Stimulated activated CD8-positive, alpha-beta memory T cell treated with anti-CD3 and anti-CD28 coated beads, Interleukin-7, amount 100 ng/mL, for 1 hour (primary cell): ENCODE measurements at places on chromosomes 6 and 20.

DNA sequence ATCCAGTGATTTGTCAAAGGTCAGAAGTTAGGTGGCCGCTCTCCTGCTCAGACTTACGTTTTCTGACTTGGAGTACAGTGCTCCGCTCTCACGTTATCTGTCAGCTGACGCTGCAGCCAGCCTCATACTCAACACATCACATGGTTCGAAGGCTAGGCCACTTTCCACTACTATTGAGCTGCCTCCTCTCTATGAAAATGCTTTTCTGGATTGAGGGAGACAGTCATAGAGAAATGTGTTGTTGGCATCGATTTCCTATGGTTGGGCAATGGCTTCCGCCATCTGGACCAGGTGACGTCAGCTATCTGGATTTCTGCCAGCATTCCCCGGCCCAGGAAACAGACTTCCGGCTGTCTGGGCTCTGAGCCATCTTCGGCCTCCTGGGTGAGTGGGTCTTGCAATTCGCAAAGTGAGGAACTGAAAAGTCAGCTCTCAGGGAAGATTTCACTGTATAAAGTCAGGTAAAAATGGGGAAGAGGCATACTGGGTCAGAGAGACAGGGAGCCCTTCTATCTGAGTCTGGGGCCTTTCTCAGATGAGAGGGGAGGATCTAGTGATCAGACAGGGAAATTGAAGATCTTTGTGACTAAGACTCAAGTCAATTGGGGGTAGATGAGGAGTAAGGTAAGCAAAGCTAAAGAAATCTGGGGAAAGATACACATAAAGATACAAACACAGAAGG lies 37.5 kb upstream of the IER3 start:
- DNase-seq: no peak

DNA sequence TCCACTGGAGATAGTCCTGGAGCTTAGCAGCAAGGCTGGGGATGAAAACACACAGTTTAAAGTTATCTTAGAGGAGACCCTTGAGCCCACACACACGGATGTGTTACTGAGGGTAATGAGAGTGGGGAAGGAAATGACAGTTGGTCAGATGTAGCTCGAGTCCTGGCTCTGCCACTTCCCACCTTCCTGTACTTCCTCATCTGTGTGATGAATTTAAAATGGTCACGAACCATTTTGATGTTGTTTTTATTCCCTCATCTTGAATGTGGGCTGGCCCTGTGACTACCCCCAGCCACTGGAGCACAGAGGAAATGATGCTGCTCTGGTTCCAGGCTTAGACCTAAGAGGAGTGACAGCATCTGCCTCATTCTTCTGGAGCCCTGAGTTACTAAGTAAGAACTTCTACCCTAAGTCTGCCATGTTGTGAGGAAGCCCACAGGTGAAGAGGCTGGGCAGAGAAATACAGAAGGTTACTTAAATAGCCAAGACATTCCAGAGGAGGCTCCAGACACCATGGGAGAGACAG lies 141.2 kb downstream of the NRN1 start:
- no peak for DNase-seq

- no peak for DNase-seq
Measured at GRCh38 chr6:137001977-137002302, 42.8 kb downstream of the IL20RA start.

DNA sequence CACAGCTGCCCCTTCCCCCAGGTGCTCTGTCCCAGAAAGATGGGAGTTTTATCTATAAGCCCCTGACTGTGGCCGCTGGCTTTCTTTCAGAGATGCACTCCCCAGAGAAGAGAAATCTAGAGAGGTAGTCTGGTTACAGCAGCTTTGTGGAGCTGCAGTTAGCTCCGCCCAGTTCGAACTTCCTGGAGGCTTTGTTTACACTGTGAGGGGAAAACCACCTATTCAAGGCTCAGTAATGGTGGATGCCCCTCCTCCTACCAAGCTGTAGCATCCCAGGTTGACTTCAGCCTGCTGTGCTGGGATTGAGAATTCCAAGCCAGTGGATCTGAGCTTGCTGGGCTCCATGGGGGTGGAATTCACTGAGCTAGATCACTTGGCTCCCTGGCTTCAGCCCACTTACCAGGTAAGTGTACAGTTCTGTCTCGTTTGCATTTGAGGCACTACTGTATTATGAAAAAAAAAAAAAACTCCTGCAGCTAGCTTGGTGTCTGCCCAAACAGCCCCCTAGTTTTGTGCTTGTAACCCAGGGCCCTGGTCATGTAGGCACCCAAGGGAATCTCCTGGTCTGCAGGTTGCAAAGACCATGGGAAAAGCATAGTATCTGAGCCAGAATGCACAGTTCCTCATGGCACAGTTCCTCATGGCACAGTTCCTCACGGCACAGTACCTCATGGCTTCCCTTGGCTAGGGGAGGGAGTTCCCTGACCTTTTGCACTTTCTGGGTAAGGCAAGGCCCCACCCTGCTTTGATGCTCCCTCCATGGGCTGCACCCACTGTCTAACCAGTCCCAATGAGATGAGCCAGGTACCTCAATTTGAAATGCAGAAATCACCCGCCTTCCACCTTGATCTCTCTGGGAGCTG lies 275.0 kb downstream of the CENPW start:
- DNase-seq: no peak

GRCh38 chr6:137927777-137928218 lies 60.7 kb downstream of the TNFAIP3 start:
- DNase-seq: peak; percentile 45

- DNase-seq: no peak
Measured at GRCh38 chr6:44034391-44034861, 92.8 kb downstream of the MRPL14 start.

- no peak for DNase-seq
Measured at GRCh38 chr6:155882527-155883333, 427.1 kb upstream of the NOX3 start.

DNA sequence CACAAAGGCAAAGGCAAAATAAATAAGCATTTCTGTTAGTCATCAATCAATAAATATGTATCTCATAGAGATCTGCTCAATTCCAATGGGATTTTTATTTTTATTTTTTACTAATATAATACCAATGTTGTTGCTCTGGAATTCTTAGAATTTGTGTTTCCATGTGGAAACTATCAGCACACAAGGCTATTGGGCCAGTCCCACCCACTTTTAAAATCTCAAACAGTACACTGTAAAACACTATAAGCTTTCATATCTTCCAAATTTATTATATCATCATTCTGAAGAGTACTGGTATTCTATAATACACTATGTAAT lies 563.8 kb upstream of the MARCKS start:
- no peak for DNase-seq

GRCh38 chr6:28651161-28651560 lies 125.5 kb downstream of the GPX5 start:
- no peak for DNase-seq

- DNase-seq: no peak
Measured at GRCh38 chr20:1669304-1669703, 11.7 kb upstream of the SIRPG start.

DNA sequence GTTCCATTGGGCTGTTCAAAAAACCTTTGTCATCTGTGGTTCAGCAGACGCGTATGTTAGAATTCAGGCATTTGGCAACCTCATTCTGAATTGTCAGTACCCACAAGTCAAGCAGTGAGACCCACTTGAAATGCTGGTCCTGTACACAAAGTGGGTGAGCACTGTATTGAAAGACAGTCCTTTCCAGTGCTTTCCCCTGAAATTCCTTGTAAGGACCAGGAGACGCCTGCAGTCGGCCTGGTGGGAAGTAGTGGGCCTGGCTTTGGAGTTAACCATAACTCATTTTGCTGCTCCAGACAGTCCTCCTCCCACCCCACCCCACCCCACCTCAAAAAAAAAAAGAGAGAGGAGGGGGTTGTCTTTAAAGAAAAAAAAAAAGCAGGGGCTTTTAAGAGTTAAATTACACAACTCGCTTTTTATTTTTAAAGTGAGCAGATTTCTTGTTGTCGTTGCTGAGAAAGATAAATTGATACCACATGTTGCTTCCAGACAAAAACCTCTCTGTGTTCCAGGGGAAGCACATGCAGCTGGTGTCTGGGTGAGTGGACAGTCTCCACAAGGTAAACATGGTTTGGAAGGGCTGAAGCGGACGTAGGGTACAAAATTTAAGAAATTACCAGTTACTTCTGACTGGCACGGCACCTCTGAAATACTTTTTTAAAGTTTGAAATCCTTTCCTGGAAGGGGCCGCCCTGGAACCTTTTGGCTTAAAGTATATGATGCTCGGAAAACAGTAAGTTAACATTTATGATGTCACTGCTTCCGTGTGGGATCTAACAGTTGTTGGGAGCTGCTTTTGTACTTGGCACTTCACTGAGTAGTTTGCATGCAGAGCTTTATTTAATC lies 95.3 kb downstream of the FOXO3 start:
- DNase-seq: no peak

- no peak for DNase-seq
Measured at GRCh38 chr6:160420969-160421556, 72.9 kb downstream of the SLC22A3 start.

GRCh38 chr6:157555455-157556143 lies 174.6 kb downstream of the ZDHHC14 start:
- DNase-seq: no peak

- DNase-seq: no peak
Measured at GRCh38 chr6:139448998-139449610, 74.7 kb upstream of the CITED2 start.

GRCh38 chr20:25279403-25279802 lies 31.5 kb downstream of the PYGB start:
- no peak for DNase-seq

- no peak for DNase-seq
Measured at GRCh38 chr6:15990179-15990578, 138.7 kb upstream of the MYLIP start.

GRCh38 chr6:154502553-154502952 lies 7.9 kb downstream of the CNKSR3 start:
- no peak for DNase-seq

DNA sequence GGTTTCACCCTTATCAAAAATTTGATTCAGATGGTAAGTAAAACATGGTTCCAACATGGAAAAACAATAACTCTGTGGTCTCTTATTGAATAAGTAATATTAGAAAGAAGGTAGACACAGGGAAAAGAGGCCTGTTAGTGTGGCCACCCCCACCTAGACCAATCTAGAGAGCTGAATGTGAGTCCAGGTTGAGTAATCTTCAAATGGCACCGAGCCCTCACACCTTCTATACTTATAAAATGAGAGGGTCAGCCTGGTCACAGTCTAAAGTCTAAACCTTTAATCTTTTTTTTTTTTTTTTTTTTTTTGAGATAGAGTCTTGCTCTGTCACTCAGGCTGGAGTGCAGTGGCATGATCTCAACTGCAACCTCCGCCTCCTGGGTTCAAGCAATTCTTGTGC lies 6.9 kb downstream of the FAM184A start:
- no peak for DNase-seq

GRCh38 chr6:15708231-15708630 lies 45.4 kb upstream of the DTNBP1 start:
- no peak for DNase-seq

GRCh38 chr20:19275038-19275629 lies 62.7 kb downstream of the SLC24A3 start:
- DNase-seq: no peak

DNA sequence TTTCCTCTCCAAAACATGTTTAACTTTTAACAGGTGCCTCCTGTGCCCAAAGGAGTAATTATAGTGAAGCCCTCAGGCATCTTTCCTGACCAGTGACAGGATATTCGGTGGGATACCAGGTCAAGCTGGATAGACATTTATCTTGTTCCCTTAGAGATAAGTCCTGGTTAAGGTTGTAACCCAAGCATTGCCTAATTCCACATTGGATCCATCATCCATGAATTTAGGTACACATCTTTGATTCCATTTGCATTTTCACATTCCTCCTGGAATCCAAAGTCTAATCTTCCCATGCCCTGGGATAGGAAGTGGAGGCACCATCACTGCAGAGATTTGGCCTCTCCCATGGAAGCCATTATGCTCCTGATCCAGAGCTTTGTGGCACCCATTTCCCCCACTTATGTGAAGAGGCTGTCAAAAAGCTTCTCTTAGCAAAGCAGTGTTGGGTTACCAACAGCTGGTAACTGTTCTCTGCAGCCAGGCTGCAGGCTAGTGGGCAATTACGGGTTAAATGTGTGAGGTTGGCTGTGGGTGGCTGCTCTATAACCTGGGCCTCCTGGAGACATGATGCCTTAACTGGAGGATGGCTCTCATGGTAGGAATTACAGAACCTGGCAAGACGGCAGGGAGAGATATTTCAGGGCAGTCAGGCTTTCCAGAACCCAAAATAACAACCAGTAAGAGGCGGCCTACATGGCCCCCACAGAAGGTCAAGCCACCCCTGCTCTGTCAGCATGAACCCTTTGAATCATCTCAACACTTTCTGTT lies 96.9 kb upstream of the VGLL2 start:
- DNase-seq: no peak

DNA sequence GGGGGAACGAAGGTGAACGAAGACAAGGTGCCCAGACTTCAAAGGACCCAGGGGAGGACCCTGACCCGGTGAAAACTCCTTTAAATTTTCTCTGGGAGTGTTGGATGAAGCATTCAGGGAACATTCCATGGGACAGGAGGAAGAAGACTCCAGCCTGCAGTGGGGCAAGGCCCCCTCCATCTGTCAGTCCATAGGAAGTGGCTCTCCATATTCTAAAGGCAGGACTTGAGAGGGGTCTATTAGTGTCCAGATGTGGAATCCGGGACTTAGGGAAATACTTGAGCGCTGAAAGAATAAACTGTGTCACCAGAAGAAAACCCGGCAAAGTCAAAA lies 3.2 kb upstream of the BPIFA2 start:
- DNase-seq: no peak

DNA sequence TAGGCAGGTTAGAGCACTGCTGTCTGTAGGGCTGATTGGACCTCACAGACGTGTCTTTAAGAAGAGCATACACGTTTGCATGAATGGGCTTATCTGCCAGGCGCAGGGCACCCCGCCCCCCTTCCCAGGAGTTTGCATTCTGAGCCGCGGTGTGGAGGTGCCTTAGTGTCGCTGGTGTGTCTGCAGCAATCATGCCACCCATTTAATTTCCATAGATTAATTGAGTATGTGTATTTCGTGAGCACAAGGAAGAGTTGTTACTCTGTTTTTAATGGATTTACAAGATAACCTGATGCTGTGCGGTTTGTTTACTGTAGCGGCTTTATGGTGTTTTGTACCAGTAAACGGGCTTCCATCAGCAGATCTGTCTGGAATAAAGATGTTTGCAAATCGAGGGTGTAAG lies 107.7 kb downstream of the ZDHHC14 start:
- DNase-seq: no peak

- DNase-seq: no peak
Measured at GRCh38 chr6:42702200-42702599, 20.2 kb downstream of the PRPH2 start.

DNA sequence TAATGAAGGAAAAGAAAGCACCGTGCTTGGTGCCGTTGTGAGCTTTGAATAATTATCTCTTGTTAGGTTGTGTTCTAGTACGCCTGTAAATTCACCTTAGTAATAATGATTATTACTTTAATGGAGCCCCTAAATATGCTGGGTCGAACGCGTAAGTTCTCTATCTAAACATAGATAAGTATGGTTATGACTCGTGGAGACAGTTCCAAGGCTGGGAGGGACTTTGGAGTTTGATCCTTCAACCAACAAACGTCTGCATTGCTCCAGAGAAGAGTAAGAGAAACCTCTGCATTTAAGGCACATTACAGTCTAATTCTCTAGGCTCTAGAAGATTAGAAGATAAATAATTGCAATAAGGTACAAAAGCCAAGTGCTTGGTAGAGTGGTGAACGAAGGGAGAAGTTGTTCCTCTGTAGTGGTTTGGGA lies 514 bp downstream of the ACOT13 start:
- no peak for DNase-seq

- no peak for DNase-seq
Measured at GRCh38 chr6:140303218-140303949, 928.9 kb upstream of the CITED2 start.
